Ascending aorta (tissue), 2 donors: ENCODE measurements at places on chromosomes 12 and 14. TPM values are rescaled to one million over a fixed set of nuclear protein-coding genes. Genes with fewer than 3 reads are reported as not detected.
A peak's percentile ranks its signal among the peaks of the same experiment; 100 is the strongest.

- H3K36me3 ChIP-seq = no peaks in the 10 kb centered on the region
- H3K4me3 ChIP-seq = no peak overlapping the region
- H3K4me1 ChIP-seq = no peaks in the 10 kb centered on the region
- no peaks in the 10 kb centered on the region for H3K27me3 ChIP-seq
- H3K27ac ChIP-seq = no peak overlapping the region
Measured at GRCh38 chr12:59111851-59112250, 191.5 kb upstream of the LRIG3 start.

DNA sequence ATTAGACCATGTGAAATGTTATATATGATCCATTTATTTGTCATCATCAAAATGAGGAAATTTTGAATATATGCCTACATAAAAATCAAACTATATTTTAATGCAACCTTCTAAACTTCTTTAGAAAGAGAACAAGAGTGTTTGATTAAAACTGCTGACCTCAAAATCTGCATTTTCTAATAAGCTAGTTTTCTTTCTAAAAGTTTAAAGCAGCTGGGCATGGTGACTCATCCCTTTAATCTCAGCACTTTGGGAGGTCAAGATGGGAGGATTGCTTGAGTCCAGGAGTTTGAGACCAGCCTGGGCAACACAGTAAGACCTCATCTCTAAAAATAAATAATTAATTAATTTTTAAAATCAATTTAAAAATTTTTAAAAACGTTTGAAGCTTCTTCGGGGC lies 36.2 kb downstream of the GNPTAB start:
- H3K27ac ChIP-seq = no peak overlapping the region
- peaks cover 7% of the 10 kb centered on the region for H3K36me3 ChIP-seq
- H3K27me3 ChIP-seq = no peaks in the 10 kb centered on the region
- no peaks in the 10 kb centered on the region for H3K4me1 ChIP-seq
- DNase-seq = no peak
- H3K4me3 ChIP-seq = no peak overlapping the region

The BDKRB1 gene
- total RNA-seq = not detected

- H3K4me3 ChIP-seq = no peak overlapping the region
- H3K27ac ChIP-seq = no peak overlapping the region
- H3K36me3 ChIP-seq = peaks cover 27% of the 10 kb centered on the region
- no peaks in the 10 kb centered on the region for H3K27me3 ChIP-seq
- H3K4me1 ChIP-seq = no peaks in the 10 kb centered on the region
Measured at GRCh38 chr12:21451529-21451928, 14.1 kb downstream of the PYROXD1 start.

DNA sequence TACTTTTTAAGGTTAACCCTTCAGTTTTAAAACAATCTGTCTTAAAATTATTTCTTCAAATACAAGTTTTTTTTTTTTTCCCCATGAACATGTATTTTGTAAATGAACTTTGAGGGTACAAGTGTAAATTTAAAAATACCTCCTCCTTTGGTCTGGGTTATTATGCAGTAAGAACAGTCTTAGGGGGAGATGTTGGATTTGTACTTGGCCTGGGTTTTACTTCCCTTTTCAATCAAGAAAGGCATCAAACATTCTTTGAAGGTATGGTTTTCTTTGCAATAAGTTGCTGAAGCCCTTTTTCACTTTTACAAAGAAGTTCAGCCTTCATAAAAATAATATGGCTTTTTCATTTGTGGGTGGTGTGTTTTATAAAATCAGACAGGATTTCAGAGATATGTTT lies 20.5 kb downstream of the WBP11 start:
- H3K4me1 ChIP-seq = no peaks in the 10 kb centered on the region
- H3K27ac ChIP-seq = no peak overlapping the region
- DNase-seq = no peak
- H3K27me3 ChIP-seq = no peaks in the 10 kb centered on the region

DNA sequence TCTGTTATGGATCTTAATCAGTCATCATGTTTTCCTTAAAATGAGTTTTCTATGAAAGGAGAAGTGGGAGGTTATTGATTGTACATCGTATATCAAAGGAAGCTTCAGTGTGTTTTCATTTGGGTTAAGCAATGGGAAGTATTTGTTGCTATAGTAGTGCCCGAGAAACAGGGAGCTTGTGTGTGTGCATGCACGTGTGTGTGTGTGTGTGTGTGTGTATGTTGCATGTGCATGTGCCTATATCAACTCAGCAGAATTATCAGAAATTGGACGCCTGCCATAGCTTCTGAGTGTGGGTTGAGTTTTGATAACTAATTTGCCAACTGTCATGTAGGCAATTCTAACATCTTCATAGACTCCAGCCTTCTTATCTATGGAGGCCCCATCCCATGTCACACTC lies 246.1 kb upstream of the CRY1 start:
- H3K36me3 ChIP-seq = no peaks in the 10 kb centered on the region
- DNase-seq = no peak
- H3K4me1 ChIP-seq = no peaks in the 10 kb centered on the region
- no peaks in the 10 kb centered on the region for H3K27me3 ChIP-seq
- H3K27ac ChIP-seq = no peak overlapping the region

The KRT72 gene
- not detected for total RNA-seq

The HOXC9 gene
- 1.2 TPM for total RNA-seq

- peak; percentile 86 for DNase-seq
- H3K36me3 ChIP-seq = peaks cover 9% of the 10 kb centered on the region
- H3K27ac ChIP-seq = no peak overlapping the region
- no peak overlapping the region for H3K4me3 ChIP-seq
- no peaks in the 10 kb centered on the region for H3K27me3 ChIP-seq
Measured at GRCh38 chr14:102323102-102323501, 3.6 kb downstream of the ZNF839 start.

DNA sequence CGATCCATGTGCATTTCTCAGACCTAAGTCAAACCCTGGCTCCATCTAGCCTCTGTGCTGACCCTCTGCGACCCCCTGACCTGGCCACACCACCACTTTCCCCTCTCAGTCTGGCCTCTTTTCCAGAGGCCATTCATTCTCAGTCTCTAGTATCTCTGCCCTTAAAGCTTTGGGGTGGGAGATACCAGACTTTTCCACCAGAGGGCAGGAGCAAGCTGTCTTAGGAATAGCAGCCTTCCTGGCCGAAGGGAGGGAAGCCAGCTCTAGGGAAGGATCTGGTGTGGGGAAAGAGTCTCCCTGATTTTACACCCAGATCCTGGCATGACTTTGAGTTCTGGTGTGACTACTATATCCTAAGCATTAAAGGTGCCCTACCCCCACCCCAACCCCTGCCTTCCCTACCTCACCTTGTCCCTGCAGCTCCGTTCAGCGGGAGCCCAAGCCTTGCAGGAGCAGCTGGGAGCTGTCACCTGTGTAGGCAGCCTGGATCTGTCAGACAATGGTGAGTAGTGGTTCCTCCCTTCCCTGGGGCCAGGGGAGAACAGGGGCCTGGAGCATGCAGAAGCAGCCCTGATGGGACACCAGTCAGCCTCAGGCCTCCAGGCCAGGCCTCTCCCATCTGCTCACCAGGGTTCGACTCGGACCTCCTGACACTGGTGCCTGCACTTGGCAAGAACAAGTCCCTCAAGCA lies 6.6 kb downstream of the CARMIL3 start:
- H3K36me3 ChIP-seq = no peaks in the 10 kb centered on the region
- no peaks in the 10 kb centered on the region for H3K4me1 ChIP-seq
- H3K27me3 ChIP-seq = no peaks in the 10 kb centered on the region

DNA sequence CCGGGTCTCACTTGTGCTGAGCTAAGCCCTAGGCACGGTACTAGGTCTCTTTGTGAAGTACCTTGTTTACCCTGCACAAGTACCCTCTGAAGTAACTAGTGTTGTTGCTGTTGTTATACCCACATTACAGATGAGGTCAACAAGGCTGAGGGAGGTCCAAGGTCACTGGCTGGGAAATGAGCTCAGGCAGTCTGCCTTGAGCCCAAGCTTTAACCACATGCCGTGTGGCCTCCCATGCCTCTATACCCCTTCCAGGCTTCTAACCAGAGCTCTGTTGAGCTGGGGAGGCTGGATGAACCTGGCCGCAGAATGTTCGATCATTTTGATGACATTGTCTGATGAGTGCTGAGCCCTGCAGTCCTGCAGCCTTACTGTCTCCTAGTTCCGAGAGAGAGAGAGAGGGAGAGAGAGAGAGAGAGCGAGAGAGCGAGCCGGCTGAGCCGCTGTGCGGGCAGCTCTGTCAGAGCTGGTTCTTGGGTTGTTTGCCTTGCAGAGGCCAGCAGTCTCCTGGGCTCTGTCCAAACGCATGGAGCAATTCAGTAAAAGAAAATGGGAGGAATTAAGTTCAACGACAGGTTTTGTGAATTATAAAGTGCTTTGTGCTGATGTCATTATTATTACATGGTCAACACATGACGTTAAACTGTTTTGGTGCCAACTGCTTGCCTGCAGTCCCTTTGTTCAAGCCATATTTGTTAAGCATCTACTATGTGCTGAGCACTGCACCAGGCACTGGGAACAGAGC lies 13.1 kb downstream of the JDP2 start:
- peaks cover 20% of the 10 kb centered on the region for H3K36me3 ChIP-seq
- peaks cover 6% of the 10 kb centered on the region for H3K4me1 ChIP-seq
- peak overlapping the region; percentile 68 for H3K27ac ChIP-seq
- peak; percentile 86 for DNase-seq
- no peak overlapping the region for H3K4me3 ChIP-seq

The VRTN gene
- not detected for total RNA-seq

GRCh38 chr12:26369588-26369987 lies 174.2 kb downstream of the SSPN start:
- no peaks in the 10 kb centered on the region for H3K27me3 ChIP-seq
- no peak overlapping the region for H3K4me3 ChIP-seq
- no peak for DNase-seq
- H3K36me3 ChIP-seq = no peaks in the 10 kb centered on the region

GRCh38 chr12:15584366-15585041 lies 204.7 kb downstream of the EPS8 start:
- H3K4me3 ChIP-seq = no peak overlapping the region
- no peak overlapping the region for H3K27ac ChIP-seq
- no peaks in the 10 kb centered on the region for H3K27me3 ChIP-seq
- DNase-seq = no peak
- no peaks in the 10 kb centered on the region for H3K4me1 ChIP-seq
- peaks cover 27% of the 10 kb centered on the region for H3K36me3 ChIP-seq

The RNASE11 gene
- not detected for total RNA-seq

GRCh38 chr12:9940375-9940774 lies 8.2 kb upstream of the CLEC2A start:
- no peak overlapping the region for H3K27ac ChIP-seq
- no peaks in the 10 kb centered on the region for H3K4me1 ChIP-seq
- H3K4me3 ChIP-seq = no peak overlapping the region
- no peaks in the 10 kb centered on the region for H3K27me3 ChIP-seq

GRCh38 chr12:116454950-116455447 lies 104.2 kb upstream of the MAP1LC3B2 start:
- no peak for DNase-seq
- no peak overlapping the region for H3K4me3 ChIP-seq
- peak overlapping the region; percentile 91 for H3K27ac ChIP-seq

- no peak overlapping the region for H3K4me3 ChIP-seq
- H3K4me1 ChIP-seq = no peaks in the 10 kb centered on the region
- DNase-seq = no peak
- H3K36me3 ChIP-seq = no peaks in the 10 kb centered on the region
- no peak overlapping the region for H3K27ac ChIP-seq
Measured at GRCh38 chr14:57479197-57479596, 14.5 kb downstream of the CCDC198 start.

The KRT73 gene
- not detected for total RNA-seq

The FOXN4 gene
- not detected for total RNA-seq

GRCh38 chr14:24818058-24818822 lies 184.2 kb upstream of the GZMB start:
- H3K27ac ChIP-seq = no peak overlapping the region
- no peaks in the 10 kb centered on the region for H3K36me3 ChIP-seq
- H3K4me1 ChIP-seq = no peaks in the 10 kb centered on the region
- DNase-seq = no peak
- no peaks in the 10 kb centered on the region for H3K27me3 ChIP-seq

DNA sequence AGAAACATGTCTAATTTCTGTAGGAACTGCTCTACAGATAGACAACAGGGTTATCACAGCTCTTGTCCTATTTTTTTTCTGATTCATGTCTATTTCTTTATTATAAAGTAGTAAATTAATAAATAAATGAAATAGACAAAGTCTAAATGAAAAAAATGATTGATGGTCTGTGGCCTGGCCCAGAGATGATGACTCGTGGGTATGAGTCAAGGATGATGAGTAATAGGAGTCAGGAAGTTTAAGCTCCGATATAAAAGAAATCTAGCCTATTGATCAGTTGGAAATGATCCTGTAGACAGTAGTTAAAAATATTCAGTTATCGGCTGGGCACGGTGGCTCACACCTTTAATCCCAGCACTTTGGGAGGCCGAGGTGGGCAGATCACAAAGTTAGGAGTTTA lies 90.6 kb upstream of the RTL1 start:
- H3K27ac ChIP-seq = no peak overlapping the region
- DNase-seq = no peak
- H3K36me3 ChIP-seq = no peaks in the 10 kb centered on the region
- no peak overlapping the region for H3K4me3 ChIP-seq
- H3K4me1 ChIP-seq = no peaks in the 10 kb centered on the region

- no peaks in the 10 kb centered on the region for H3K27me3 ChIP-seq
- no peaks in the 10 kb centered on the region for H3K36me3 ChIP-seq
- H3K27ac ChIP-seq = no peak overlapping the region
- no peak for DNase-seq
Measured at GRCh38 chr12:76226397-76226796, 121.8 kb downstream of the BBS10 start.

The RNF212B gene
- not detected for total RNA-seq

DNA sequence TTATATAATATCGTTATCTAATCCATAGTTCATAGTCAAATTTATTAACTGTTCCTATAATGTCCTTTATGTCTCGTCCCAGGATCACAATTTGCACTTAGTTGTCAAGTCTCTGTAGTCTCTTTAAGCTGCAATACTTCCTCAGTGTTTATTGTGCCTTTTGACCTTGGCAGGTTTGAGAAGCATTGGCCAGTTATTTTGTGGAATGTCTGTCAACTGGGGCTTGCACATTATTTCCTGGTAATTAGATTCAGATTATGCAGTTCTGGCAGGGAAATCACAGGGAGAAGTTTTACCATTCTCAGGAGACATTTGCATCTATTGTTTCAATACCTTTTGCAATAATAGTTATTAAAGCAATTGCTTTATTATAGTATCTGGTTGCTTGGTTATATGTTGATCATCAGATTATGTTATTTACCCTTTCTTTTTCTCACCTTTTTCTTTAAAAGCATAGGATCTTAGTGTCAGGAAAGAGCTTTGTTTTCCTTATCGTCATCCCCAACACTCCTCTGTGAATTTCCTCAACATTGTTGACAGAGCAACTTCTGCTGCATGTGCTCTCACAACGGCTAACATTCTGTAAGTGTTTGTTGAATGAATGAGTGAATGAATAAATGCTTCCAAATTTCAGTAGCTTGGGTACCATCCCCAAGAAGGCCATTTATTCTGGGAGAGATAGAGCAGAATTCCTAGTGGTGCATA lies 3.7 kb upstream of the ART4 start:
- no peak overlapping the region for H3K4me3 ChIP-seq
- H3K36me3 ChIP-seq = no peaks in the 10 kb centered on the region
- H3K27ac ChIP-seq = peak overlapping the region; percentile 11
- H3K27me3 ChIP-seq = no peaks in the 10 kb centered on the region

- DNase-seq = no peak
- H3K27ac ChIP-seq = no peak overlapping the region
- no peaks in the 10 kb centered on the region for H3K27me3 ChIP-seq
- H3K4me1 ChIP-seq = peaks cover 36% of the 10 kb centered on the region
Measured at GRCh38 chr14:31194095-31194494, 13.5 kb downstream of the HECTD1 start.

GRCh38 chr14:73751157-73751691 lies 37.0 kb upstream of the PNMA1 start:
- peak overlapping the region; percentile 98 for H3K27ac ChIP-seq
- no peaks in the 10 kb centered on the region for H3K27me3 ChIP-seq

GRCh38 chr12:123055281-123055766 lies 74.8 kb downstream of the ARL6IP4 start:
- H3K36me3 ChIP-seq = no peaks in the 10 kb centered on the region
- no peak overlapping the region for H3K27ac ChIP-seq
- no peak overlapping the region for H3K4me3 ChIP-seq
- DNase-seq = no peak
- H3K27me3 ChIP-seq = no peaks in the 10 kb centered on the region
- peaks cover 12% of the 10 kb centered on the region for H3K4me1 ChIP-seq
